ENCODE measurements at places on chromosomes 5 and 9.

GRCh38 chr5:168286386-168286785 lies 5.1 kb upstream of the WWC1 start:
- DNase-seq = no peak

DNA sequence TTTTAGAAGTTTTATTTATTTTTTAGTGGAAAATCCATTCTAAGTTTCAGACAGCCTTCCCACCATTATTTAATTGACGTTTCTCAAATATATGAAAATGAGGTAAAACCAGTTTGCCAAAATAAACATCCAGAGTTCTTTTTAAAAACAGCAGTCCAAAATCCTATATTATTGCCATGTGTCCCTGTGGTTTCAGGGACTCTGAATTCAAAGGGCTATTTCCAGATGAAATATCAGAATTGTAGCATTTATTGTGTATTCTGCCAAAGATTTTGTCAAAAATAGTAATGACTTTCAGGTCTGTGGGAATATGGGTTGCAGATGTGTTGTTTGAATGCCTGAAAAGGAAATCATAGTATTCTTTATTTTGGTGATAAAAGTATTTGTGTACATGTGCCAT lies 41.6 kb downstream of the XRCC4 start:
- DNase-seq = no peak

DNA sequence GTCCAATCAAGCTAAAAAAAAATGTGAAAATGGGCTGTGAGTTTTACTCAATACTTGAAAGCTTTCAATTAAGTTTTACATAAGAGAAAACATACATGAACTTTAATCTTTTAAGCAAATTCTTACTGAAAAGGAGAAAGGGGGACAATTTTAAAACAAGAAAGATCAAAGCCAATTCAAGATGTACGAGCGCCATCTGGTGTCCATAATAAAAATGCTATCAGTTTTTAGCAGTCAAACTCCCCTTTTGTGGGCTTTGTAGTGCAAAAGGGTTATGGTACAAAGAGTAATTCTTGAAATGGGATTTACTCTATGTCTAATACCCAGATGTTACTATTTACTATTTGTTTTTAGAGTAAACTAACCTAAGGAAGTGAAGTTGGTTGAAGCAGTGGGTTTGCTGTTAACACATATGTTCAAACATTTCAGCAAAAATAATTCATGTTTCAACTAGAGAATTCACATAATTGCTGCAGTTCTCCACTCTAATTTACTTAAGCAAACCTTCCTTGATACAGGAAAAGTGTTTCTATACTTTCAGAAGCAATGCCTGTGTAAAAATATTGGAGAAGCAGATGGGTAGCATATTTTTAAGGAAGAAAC lies 228.2 kb upstream of the TYRP1 start:
- DNase-seq = no peak

GRCh38 chr5:1080432-1080831 lies 31.4 kb downstream of the SLC12A7 start:
- no peak for DNase-seq

- no peak for DNase-seq
Observed at GRCh38 chr9:34507966-34508365, 14.8 kb downstream of the ENHO start.

All from stimulated activated CD4-positive, alpha-beta T cell treated with anti-CD3 and anti-CD28 coated beads, Interleukin-1b, Interleukin-23, amount 100 ng/mL, for 1 hour (primary cell).